T-cell (primary cell): ENCODE measurements at places on chromosomes 16 and 17.

DNA sequence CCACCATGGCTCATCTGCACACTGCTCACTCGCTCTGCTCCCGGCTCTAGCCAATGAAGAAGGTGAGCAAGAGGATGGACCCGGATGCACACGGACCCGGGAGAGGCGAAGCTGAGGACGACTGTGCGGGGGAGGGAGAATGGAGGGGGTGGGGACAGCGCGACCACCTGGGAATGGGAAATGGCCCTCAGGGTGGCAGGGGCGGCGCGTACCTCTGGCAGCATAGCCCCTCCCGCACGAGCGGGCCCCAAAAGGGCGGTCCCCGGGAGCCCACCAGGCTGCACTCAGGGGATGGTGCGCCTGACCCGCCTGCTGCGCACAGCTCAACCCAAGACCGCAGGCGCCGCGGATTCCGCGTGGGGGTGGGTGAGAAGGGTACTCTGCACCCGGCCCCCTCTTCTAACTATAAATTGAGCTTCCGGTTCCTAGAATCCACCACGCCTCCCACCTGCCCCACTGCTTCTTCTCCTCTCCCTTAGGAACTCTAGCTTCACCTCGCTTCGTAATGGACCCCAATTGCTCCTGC, 6.1 kb downstream of the MT1H start:
- no peak overlapping the region for H3K27ac ChIP-seq
- peaks cover 13% of the 10 kb centered on the region for H3K4me1 ChIP-seq
- peak; percentile 49 for DNase-seq
- H3K4me3 ChIP-seq: peak overlapping the region; percentile 44

DNA sequence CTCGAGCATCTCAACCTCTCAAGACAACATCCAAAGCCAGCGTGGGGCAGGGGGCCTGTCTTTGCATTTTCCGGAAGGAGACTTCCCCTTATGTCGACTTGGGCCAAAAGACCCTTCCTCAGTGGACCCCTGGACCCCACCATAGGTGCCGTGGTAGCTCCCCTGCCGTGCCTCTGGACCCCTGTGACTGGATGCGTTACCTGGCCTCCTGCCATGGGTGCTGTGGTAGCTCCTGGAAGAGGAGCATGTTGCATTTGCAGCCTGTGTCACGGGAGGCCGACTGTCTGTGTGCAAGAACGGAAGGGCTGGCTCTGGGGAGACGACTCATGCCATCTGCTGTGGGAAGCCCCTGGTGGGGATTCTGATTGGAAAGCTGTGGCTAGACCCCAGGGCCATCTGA, 130.1 kb downstream of the FOXL1 start:
- H3K27me3 ChIP-seq: peaks cover 19% of the 10 kb centered on the region
- no peak for DNase-seq
- no peaks in the 10 kb centered on the region for H3K36me3 ChIP-seq
- H3K27ac ChIP-seq: no peak overlapping the region

- no peak for DNase-seq
- H3K4me3 ChIP-seq: no peak overlapping the region
- no peaks in the 10 kb centered on the region for H3K36me3 ChIP-seq
- H3K27me3 ChIP-seq: no peaks in the 10 kb centered on the region
These were observed 121.3 kb downstream of the TRIM37 start for GRCh38 chr17:58985367-58985766.

- H3K4me3 ChIP-seq: no peak overlapping the region
- H3K36me3 ChIP-seq: peaks cover 1% of the 10 kb centered on the region
- H3K4me1 ChIP-seq: peaks cover 4% of the 10 kb centered on the region
- no peaks in the 10 kb centered on the region for H3K27me3 ChIP-seq
- no peak overlapping the region for H3K27ac ChIP-seq
These were observed 9.6 kb downstream of the CFDP1 start for GRCh38 chr16:75423723-75424104.

GRCh38 chr17:63549289-63549945, 860 bp upstream of the DCAF7 start:
- no peaks in the 10 kb centered on the region for H3K27me3 ChIP-seq
- H3K27ac ChIP-seq: peak overlapping the region; percentile 95
- no peak for DNase-seq
- peaks cover 22% of the 10 kb centered on the region for H3K4me1 ChIP-seq
- H3K4me3 ChIP-seq: peak overlapping the region; percentile 99

- peaks cover 31% of the 10 kb centered on the region for H3K36me3 ChIP-seq
- no peaks in the 10 kb centered on the region for H3K27me3 ChIP-seq
- no peak overlapping the region for H3K4me3 ChIP-seq
- H3K4me1 ChIP-seq: peaks cover 19% of the 10 kb centered on the region
These were observed 7.2 kb downstream of the TP53I13 start for GRCh38 chr17:29575511-29576213.

DNA sequence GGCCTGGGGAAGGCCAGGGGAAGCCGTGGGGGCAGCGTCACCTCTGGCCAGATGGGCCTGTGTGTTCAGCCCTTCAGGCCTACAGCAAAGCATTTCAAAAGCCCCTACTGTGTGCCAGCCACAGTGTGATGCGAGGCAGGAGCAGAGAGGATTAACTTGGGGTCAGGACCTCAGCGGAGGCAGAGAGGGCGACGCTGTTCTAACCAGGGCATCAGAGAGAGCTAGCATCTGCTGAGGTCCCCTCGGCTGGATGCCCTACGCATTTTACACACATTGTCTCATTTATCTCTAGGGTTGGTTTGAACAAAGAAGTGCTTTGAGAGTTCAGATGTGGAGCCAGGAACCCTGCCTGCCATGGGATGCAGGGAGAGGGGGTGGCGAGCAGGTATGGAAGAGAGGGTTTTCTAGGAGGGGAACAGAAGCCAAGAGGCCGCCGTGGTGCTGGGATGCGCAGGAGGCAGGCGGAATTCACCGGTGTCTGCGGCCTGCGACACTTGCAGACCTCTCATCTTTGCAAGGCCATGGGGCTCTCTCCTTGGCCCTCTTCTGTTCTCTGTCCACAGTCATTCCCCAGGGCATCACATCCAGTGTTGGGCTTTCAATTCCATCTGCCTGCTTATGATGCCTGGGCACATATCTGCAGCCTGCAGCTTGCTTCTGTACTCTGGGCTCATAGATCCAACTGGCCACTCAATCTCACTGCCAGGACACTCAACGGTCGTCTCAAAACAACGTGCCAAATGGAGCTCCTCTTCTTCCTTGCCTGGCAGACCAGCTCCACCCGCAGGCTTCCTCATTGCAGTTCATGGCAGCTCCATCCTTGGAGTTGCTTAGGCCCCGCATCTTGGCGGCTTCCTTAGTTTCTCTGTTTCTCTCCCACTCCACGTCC, 8.1 kb upstream of the NKD1 start:
- no peak overlapping the region for H3K27ac ChIP-seq
- no peak overlapping the region for H3K4me3 ChIP-seq
- H3K4me1 ChIP-seq: no peaks in the 10 kb centered on the region
- peaks cover 14% of the 10 kb centered on the region for H3K27me3 ChIP-seq
- H3K36me3 ChIP-seq: no peaks in the 10 kb centered on the region
- no peak for DNase-seq

DNA sequence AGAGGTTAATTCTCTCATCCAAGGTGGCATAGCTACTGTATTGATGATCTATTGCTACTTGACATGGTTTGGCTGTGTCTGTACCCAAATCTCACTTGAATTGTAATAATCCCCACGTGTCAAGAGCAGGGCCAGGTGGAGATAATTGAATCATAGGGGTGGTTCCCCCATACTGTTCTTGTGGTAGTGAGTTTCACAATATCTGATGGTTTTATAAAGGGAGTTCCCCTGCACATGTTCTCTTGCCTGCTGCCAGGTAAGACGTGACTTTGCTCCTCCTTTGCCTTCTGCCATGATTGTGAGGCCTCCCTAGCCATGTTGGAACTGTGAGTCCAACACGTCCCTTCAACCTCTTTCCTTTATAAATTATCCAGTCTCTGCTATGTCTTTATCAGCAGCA, 22.9 kb upstream of the CPPED1 start:
- no peak overlapping the region for H3K4me3 ChIP-seq
- DNase-seq: no peak
- no peaks in the 10 kb centered on the region for H3K36me3 ChIP-seq
- no peak overlapping the region for H3K27ac ChIP-seq
- no peaks in the 10 kb centered on the region for H3K4me1 ChIP-seq
- H3K27me3 ChIP-seq: no peaks in the 10 kb centered on the region

GRCh38 chr17:36608280-36608679, 6.9 kb downstream of the MRM1 start:
- H3K4me3 ChIP-seq: no peak overlapping the region

- H3K27me3 ChIP-seq: no peaks in the 10 kb centered on the region
- H3K4me1 ChIP-seq: no peaks in the 10 kb centered on the region
- H3K4me3 ChIP-seq: no peak overlapping the region
- H3K27ac ChIP-seq: no peak overlapping the region
- no peaks in the 10 kb centered on the region for H3K36me3 ChIP-seq
These were observed 5.0 kb upstream of the RPH3AL start for GRCh38 chr17:357644-358043.

DNA sequence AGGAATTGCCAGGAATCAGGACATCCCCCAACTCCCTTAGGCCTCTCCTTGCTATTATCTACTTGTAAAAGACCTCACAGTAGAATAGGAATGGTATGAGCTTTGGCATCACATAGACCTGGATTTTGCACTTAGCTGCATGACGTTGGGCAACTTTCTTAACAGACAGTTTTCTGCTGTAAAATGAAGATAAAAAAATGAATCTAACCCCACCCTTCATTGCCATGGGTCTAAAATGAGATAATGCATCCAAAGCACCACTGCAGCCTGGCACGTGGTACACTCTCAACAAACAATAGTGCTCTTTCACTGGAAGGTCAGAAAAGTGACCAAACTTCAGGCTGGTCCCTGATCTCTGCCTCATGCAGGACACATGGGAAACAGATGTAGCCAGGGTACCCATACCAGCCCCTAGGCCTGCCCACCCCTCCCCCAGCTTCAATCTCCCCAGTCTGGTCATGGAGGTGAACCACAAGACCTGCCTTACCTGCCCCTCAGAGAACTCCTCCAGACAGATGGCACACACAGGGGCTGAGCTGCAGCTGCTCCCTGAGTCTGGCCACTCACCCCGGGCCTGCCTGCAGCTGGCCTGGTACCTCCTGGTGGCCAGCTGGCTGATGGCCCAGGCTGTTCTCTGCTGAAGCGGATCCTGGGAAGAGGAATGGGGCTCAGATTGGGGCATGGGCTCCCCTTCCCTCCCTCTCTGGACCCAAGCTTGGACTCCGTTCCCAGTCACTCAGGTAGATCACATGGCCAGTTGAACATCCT, 8.5 kb upstream of the SUPT4H1 start:
- no peak overlapping the region for H3K4me3 ChIP-seq
- H3K36me3 ChIP-seq: peaks cover 16% of the 10 kb centered on the region
- no peaks in the 10 kb centered on the region for H3K4me1 ChIP-seq
- no peaks in the 10 kb centered on the region for H3K27me3 ChIP-seq
- H3K27ac ChIP-seq: no peak overlapping the region
- DNase-seq: no peak

- no peak for DNase-seq
- H3K27ac ChIP-seq: no peak overlapping the region
- H3K36me3 ChIP-seq: no peaks in the 10 kb centered on the region
- no peaks in the 10 kb centered on the region for H3K27me3 ChIP-seq
- no peak overlapping the region for H3K4me3 ChIP-seq
These were observed 688.9 kb upstream of the KIF2B start for GRCh38 chr17:53133876-53134275.

- peaks cover 29% of the 10 kb centered on the region for H3K4me1 ChIP-seq
- peak; percentile 60 for DNase-seq
- no peaks in the 10 kb centered on the region for H3K36me3 ChIP-seq
- H3K4me3 ChIP-seq: peak overlapping the region; percentile 80
- peak overlapping the region; percentile 49 for H3K27ac ChIP-seq
These were observed 875 bp downstream of the PRKCB start for GRCh38 chr16:23836404-23837311.

DNA sequence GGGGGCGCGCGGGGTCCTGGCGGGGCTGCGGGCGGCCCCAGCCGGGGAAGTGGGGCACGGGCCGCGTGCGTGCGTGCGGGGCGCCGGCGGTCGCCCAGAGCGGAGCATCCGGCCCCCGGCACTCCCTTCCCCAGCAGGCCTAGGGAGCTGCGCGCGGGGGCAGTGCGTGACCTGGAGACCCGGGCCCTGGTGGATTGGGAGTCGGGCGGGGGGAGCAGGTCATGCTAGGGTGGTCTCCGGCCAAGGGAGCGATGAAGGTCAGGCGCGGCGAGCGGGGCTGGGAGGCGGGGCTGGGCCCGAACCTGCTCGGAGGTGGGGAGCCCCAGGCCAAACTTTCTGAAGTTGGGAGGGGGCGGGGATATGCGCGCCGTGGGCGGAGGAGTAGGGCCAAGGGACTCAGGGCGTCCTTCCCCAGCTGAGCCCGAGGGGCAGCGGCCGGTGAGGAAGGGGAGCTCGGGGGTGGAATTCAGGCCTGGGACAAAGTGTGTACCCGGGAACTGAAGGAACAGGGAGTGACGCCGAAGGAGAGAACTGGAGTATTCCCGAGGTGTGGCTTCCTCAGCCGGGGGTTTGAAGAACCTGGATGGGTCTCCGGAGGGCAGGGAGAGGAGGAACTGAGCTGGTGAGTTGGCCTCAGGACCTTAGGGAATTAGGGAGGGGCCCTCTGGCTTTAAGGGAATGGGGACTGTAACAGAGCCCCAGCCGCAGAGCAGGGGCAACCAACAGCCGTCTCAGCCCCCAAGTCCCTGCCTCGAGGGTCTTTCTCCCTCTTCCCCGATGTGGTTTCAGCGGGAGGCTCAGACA, 589 bp downstream of the XYLT2 start:
- no peaks in the 10 kb centered on the region for H3K36me3 ChIP-seq
- H3K27me3 ChIP-seq: no peaks in the 10 kb centered on the region
- DNase-seq: peak; percentile 64
- H3K4me1 ChIP-seq: peaks cover 8% of the 10 kb centered on the region
- peak overlapping the region; percentile 91 for H3K4me3 ChIP-seq

GRCh38 chr16:86501989-86502855, 8.1 kb upstream of the FOXF1 start:
- H3K27ac ChIP-seq: no peak overlapping the region
- DNase-seq: no peak
- H3K4me1 ChIP-seq: no peaks in the 10 kb centered on the region

GRCh38 chr17:57276621-57277020, 20.3 kb downstream of the MSI2 start:
- H3K4me3 ChIP-seq: no peak overlapping the region
- H3K27me3 ChIP-seq: no peaks in the 10 kb centered on the region
- no peak overlapping the region for H3K27ac ChIP-seq
- DNase-seq: no peak
- H3K36me3 ChIP-seq: peaks cover 45% of the 10 kb centered on the region

- H3K27me3 ChIP-seq: no peaks in the 10 kb centered on the region
- H3K36me3 ChIP-seq: peaks cover 7% of the 10 kb centered on the region
- H3K4me3 ChIP-seq: peak overlapping the region; percentile 66
- no peak for DNase-seq
These were observed 1.1 kb downstream of the CRAMP1 start for GRCh38 chr16:1613211-1613622.

DNA sequence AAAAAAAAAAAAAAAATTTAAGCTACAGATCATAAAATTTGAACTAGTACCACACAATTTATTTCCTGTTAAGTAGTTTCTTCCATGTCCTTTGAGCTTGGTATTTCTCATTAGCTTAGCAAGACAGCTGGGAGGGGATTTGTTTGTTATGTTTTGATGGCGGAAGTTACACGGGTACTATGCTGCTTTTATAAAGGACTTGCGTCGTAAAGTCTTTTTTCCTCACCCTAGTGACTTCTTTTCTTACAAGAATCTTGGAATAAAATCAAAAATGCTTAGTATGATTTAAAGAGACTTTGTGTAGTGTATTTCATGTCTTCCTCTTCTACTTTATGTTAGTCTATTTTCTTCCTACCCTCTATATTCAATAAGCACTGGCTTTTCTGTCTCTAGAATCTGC, 89.1 kb downstream of the NLK start:
- no peak for DNase-seq
- H3K4me1 ChIP-seq: no peaks in the 10 kb centered on the region
- H3K27me3 ChIP-seq: no peaks in the 10 kb centered on the region
- no peak overlapping the region for H3K4me3 ChIP-seq
